ENCODE measurements at places on chromosomes 16 and 17. TPM values are rescaled to one million over a fixed set of nuclear protein-coding genes. Genes with fewer than 3 reads are reported as not detected.

DNA sequence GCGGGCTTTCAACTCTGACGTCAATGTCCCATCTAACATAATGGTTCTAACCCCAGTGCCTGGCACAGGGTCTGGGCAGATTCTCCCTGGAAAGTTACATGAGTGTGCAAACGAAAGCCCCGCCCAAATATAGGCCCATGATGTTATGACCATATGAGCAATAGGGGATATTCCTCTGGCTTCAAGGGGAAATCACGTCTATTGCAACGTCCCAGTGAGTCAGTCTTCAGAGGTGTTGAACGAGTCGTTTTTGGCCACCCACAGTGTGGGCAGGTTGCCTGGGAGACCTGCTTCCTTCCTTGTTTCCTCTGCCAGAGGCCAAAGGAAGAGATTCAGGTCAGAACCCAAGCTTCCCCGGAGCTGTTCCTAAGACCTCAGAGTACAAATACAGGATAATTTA, 30.3 kb downstream of the PIK3R5 start:
- DNase-seq: no peak

GRCh38 chr17:82964851-82965341, 114.5 kb upstream of the METRNL start:
- no peak for DNase-seq

GRCh38 chr16:30350134-30350871, 4.8 kb downstream of the CD2BP2 start:
- DNase-seq: no peak

DNA sequence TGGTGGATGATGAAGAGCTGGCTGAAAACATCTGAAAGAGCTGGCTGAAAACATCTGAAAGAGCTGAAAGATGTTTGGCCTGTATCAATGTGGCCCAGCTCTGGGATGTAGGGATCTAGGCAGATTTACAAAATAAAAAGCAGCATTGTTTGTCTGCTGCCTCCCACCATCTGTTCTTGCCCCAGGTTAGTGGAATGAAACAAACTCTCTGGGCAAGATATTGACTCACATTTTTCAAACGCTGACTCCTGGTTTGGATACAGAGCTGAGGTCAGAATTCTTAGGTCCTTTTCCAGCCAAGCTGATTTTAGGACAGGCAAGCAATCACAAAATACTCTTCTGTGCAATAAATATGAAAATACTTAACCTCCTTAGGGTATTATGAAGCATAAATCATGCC, 139.0 kb downstream of the STX8 start:
- no peak for DNase-seq

- no peak for DNase-seq
These were observed 25.0 kb upstream of the MAPK3 start for GRCh38 chr16:30147843-30148510.

GRCh38 chr17:53837131-53837530, 14.4 kb downstream of the KIF2B start:
- no peak for DNase-seq

DNA sequence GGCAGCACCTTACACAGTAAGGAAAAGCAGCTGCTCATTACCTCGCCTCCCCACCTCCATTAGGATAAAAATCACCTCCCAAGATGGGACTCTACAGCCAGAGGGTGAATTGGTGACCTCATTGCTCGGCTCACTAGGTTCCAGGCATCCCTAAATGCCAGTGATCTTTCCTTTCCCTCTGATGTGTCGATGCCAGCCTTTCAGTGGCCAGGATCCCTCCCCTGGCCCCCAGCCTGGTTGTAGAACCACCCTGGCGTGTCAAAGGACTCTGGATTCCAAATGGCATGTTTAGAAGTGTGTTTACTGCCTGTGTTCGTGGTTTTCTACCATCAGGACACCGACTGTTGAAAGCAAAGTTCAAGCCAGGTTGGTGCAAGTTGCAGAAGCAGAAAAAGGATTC, 72.1 kb upstream of the LYRM9 start:
- DNase-seq: no peak

GRCh38 chr16:68356249-68356918, 45.6 kb downstream of the PRMT7 start:
- DNase-seq: no peak

GRCh38 chr16:55265926-55266325, 58.1 kb upstream of the IRX6 start:
- no peak for DNase-seq

DNA sequence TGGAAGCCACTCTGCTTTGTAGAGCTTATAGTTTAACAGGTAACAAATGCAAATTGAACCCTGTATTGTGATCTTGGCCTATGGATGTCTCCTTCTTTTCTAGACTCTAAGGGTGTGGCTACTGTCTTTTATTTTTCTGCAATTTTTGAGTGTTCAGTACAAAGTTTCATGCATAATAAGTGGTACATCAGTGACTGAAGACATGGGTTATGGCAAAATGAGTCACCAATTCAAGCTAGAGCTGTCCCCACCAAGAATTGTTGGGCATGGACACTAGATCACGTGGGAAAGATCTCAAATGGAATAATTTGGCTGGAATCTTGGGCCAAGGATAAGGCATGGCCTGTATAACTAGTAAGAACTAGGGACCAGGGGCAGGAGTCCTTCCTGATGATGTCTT, 228.4 kb upstream of the N4BP1 start:
- no peak for DNase-seq

DNA sequence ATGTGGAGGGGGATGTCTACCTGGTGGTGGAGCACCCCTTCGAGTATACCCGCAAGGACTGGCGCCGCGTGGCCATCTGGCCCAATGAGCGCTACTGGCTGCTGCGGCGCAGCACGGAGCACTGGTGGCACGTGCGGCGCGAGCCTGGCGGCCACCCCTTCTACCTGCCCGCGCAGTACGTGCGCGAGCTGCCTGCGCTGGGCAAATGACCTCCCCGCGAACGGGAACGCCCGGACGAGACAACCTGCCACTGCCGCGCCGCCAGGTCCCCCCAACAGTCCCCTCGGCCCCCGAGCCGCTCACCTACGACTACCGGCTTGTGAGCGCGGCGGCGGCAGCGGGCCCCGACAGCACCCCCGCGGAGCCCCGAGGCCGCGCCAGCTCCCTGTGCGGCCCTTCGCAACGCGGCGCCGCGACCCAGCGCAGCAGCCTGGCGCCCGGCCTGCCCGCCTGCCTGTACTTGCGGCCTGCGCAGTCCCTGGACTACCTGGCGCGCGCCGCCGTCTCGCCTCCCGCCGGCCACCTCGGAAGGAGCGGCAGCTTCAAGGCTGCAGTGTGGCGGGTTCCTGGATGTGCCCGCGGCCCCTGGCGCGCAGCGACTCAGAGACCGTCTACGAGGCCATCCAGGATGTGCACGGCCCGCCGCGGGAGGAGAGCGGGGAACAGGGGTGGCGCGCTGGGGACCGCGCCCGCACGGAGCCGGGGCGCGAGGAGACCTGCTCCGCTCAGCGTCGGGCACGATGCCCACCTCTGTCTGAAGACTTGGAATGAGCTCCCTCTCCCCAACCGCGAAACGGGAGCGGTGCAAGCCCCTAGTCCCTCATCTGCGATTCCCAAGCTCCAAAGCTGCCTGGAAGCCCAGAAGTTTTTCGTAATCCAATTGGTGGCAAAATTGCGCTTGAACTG, 48.7 kb upstream of the AMZ2 start:
- DNase-seq: no peak

DNA sequence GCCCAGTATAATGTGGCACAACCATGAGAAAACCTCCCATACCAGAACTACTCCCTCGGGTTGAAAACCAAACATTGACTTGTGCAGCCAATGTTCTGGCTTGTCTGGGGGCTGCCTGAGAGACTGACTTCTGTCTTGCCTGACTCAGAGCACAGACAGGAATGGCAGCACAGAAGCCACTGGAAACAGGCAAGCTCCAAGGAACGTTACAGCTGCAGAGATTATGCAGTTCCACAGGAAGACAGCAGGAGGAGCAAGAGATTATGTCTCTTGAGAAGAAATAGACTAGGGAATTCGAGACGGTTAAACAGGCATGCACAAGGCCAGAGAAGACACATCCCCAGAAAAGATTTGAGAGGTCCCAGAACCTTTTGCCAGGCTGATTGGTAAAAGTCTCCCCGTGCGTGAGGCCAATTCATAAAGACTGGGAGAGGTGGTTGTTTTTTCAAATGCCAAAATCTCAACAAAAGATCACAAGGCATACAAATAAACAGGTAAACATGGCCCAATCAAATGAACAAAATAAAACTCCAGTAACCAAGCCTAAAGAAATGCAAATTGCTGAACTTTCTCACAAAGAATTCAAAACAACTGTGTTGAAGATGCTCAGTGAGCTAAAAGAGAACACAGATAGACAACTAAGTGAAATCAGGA, 90.6 kb upstream of the CDH5 start:
- peak; percentile 27 for DNase-seq

- DNase-seq: peak; percentile 93
These were observed 835 bp downstream of the NME4 start for GRCh38 chr16:397736-398332.

PRR15L gene
- total RNA-seq: 0.36 TPM

KRTAP4-6 gene
- total RNA-seq: not detected

CLN3 gene
- total RNA-seq: 16.8 TPM

MMP28 gene
- 15.8 TPM for total RNA-seq

KRT40 gene
- total RNA-seq: not detected

CLDN9 gene
- total RNA-seq: not detected
